Skin of body (tissue), 3 donors: ENCODE measurements at places on chromosomes 1 and 21. TPM values are rescaled to one million over a fixed set of nuclear protein-coding genes. Genes with fewer than 3 reads are reported as not detected.

The GJC2 gene
- total RNA-seq = 1.2 TPM

The AADACL4 gene
- 0.79 TPM for total RNA-seq

The GCSAML gene
- total RNA-seq = 1.1 TPM

The RYR2 gene
- total RNA-seq = 1.1 TPM

The TPTE gene
- total RNA-seq = not detected

The ADAM30 gene
- not detected for total RNA-seq
